Activated T-cell treated with anti-CD3 and anti-CD28 coated beads, Interleukin-2, amount 50 U/mL, for 72 hours (primary cell): ENCODE measurements at places on chromosomes 3 and 15. TPM values are rescaled to one million over a fixed set of nuclear protein-coding genes. Genes with fewer than 3 reads are reported as not detected.

DNA sequence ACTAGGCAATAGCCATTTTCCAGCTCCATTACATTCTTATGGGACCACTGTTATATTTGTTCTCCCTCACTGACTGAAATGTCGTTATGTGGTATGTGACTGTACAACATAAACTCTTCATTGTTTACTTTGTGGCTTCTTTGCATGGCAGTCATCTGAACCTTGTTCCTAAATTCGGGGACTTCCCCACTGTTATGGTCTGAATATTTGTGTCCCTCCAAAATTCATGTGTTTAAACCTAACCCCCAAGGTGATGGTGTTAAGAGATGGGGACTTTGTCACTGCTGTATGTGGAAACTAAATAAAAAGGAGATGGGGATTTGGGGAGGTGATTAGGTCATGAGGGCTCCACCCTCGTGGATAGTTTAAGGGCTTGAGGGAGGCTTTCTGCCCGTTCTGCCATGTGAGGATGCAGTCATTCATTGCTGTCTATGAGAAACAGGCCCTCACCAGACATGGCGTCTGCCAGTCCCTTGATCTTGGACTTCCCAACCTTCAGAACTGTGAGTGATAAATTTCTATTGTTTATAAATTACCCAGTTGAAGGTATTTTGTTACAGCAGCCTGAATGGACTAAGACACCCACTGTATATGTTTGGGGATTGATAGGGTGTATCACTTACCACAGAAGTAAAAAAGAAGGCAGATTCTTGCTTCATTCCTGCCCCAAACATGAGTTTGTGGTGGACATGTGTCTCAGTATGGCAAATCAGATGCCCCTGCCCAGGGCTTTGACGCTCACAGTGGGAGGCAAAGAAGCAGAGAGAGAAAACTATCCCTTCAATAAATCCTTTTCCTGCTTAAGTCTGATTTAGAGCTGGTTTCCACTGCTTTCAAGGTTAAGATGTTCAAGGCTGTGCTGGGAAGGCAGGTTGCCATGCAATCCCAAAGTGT lies 138.0 kb upstream of the UBE2E1 start:
- DNase-seq = no peak

- DNase-seq = no peak
Measured at GRCh38 chr3:4561661-4562060, 68.5 kb downstream of the ITPR1 start.

Gene PYGO1
- total RNA-seq = not detected

DNA sequence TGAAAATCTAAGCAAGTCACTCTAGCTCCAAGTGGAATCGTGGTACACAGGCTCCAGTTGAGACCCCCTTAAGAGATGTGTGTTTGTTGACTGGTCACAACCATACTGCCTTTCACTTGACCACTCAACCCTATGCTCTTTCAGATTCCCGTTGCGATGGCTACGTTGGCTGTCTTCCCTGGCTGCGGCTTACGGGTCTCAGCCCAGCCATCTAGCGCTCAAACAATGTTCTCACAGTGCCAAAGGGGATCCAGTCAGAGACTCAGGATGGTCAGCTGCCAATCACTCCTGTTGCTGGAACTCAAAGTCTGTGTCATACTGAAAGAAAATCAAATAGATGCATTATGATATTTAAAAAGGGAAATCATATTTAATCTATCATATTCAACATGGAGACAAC lies 237.6 kb downstream of the ITPR1 start:
- no peak for DNase-seq

DNA sequence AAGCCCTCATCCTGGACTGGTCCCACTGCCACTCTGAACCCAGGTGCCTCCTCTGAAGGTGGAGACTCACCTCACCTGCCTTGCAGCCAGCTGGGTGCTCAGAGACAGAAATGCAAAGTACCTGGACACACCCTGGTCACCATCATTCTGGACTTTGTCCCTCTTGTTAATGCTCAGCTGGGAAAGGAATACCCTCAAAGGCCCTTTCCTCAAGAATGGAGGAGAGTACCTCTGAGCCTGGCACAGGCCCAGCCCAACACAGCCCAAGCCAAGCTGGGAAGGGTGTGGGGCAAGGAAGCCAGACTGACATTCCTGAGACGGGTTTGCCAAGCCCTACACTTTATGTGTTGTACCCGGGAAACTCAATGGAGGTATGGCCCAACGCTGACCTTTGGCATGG lies 983 bp upstream of the ALAS1 start:
- no peak for DNase-seq

DNA sequence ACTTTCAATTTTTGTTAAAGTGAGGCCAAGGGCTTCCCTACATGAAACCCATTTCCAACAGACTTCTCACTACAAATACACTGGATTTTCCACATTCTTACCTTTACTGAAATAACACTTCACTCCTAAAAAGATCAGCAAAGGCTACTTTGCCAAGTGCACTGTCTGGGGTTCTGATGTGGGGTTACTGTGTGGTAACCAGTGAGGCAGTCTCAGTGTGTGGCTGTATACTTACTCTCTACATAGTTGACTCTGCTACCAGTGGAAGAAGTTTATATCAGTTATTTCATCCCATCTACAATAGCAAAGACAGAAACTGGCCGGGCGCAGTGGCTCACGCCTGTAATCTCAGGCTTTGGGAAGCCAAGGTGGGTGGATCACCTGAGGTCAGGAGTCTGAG lies 5.6 kb downstream of the WDR82 start:
- no peak for DNase-seq

Gene TM4SF18
- total RNA-seq = not detected

Gene LRTM1
- not detected for total RNA-seq
